ENCODE measurements at places on chromosomes 3 and 15.
A peak's percentile ranks its signal among the peaks of the same experiment; 100 is the strongest.

GRCh38 chr3:195124378-195124992 lies 146.5 kb downstream of the XXYLT1 start:
- no peak for DNase-seq

- no peak for DNase-seq
Observed at GRCh38 chr3:169562988-169563774, 100.3 kb downstream of the MECOM start.

- peak; percentile 25 for DNase-seq
Observed at GRCh38 chr3:72336821-72337479, 511.3 kb downstream of the SHQ1 start.

DNA sequence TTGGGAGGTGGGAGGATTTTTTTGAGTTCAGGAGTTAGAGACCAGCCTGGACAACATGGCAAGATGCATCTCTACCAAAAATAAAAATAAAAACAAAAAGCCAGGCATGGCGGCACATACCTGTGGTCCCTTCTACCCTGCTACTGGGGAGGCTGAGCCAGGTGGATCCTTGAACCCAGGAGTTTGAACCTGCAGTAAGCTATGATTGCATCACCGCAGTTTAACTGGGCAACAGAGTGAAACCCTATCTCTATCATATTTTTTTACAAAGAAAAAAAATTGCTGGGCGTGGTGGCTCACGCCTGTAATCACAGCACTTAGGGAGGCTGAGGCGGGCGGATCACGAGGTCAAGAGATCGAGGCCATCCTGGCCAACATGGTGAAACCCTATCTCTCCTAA lies 35.8 kb upstream of the RPN1 start:
- DNase-seq, result no peak

- DNase-seq, result no peak
Observed at GRCh38 chr3:139291276-139292051, 52.4 kb upstream of the MRPS22 start.

DNA sequence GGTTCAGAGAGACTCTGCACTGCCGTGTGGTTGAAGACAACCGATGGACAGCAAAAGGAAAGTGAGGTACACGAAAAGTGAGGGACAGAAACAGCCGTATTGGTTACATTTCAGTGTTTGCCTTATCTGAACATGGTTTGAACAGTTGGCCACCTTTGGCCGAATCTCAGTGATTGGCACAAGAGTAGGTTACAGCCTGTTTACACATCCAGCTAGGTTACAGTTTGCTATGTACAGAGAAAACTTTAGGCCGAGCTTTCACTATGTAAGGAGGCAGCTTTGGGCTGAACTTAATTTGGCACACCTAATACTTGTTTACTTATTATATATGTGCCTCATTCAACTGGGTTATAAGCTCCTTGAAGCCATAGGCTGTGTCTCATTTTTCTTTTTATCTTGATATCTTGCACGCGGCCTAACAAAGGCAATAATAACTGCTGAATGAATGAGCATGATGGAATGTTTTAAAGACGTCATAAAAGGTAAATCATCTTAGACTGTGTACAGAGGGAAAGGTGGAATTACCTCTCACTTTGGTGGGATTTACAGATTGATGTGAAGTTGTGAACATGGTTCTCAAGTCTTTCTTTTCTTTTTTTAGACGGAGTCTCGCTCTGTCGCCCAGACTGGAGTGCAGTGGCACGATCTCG lies 17.2 kb upstream of the GREM1 start:
- DNase-seq, result no peak

DNA sequence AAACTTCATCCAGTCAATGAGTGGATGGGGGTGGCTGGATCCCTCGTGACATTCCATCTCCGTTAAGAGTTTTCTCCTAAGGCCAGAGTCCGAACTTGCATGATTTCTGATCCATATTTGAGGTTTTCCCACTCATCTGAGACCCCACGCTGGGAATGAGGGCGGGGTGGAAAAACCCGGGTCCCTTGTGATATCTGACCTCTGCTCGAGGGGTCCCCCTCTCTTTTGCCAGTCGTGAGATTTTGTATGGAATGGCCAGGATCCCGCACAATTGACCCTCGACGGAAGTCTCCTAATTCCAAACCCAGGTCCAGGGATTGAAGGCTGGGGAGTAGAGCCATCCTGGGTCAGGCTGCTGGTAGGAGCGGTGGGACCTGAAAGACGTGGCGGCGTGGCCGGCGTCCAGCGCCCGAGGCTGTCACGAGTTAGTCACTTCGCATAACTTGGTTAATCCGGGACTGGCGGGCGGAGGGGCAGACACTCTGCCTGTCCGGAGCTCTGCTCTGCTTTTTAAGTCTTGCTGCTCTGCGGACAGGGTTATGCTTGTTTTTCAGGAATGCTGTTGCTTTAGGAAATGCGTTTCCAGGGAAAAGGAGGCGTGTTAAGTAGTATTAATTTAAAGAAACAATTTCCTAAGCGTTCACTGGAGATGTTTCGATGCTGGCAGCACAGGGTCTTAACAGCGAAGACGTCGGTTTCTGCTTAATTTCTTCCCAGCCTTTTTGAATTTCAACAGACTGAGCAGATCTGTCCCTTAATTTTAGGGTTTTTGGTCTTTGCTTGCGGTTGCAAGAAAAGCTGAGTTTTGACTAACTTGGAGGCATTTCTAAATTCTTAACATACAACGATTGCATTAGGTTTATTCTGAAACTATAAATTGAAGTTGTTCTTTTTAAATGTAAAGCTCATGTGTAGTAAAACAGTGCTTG lies 69.7 kb upstream of the LRRFIP2 start:
- DNase-seq, result peak; percentile 81

- DNase-seq, result no peak
Observed at GRCh38 chr3:69568951-69569350, 170.3 kb upstream of the MITF start.
